Cardiac ventricle fibroblast (primary cell): ENCODE measurements at places on chromosomes 3 and 15. TPM values are rescaled to one million over a fixed set of nuclear protein-coding genes. Genes with fewer than 3 reads are reported as not detected.

CELSR3 gene
- 1.5 and 2.2 TPM in 2 replicates for total RNA-seq

STRC gene
- not detected in 2 replicates for total RNA-seq

GP9 gene
- total RNA-seq = not detected in 2 replicates

ANKRD63 gene
- not detected in 2 replicates for total RNA-seq

THOC7 gene
- total RNA-seq = 41.7 and 63.9 TPM in 2 replicates

CELF6 gene
- total RNA-seq = 0.19 and 1.3 TPM in 2 replicates

NCKIPSD gene
- 21.4 and 28.5 TPM in 2 replicates for total RNA-seq

PLD1 gene
- 16.7 and 25.8 TPM in 2 replicates for total RNA-seq

TMCO5A gene
- total RNA-seq = not detected in 2 replicates

SOX14 gene
- not detected in 2 replicates for total RNA-seq

GHSR gene
- total RNA-seq = not detected in 2 replicates

MAP6D1 gene
- 2.6 and 2.7 TPM in 2 replicates for total RNA-seq

SLC51A gene
- total RNA-seq = not detected in 2 replicates

GOLGA8J gene
- not detected in 2 replicates for total RNA-seq

RBPMS2 gene
- 0.24 and 0.50 TPM in 2 replicates for total RNA-seq

MB21D2 gene
- 1.4 and 2.2 TPM in 2 replicates for total RNA-seq

KCNAB1 gene
- total RNA-seq = not detected in 2 replicates

THSD4 gene
- 2.3 and 3.2 TPM in 2 replicates for total RNA-seq

PRICKLE2 gene
- total RNA-seq = 35.1 and 39.5 TPM in 2 replicates

KY gene
- total RNA-seq = 0.10 and 0.25 TPM in 2 replicates

PEAK1 gene
- total RNA-seq = 43.5 and 58.8 TPM in 2 replicates

TUBGCP4 gene
- total RNA-seq = 10.0 and 11.8 TPM in 2 replicates

MORC1 gene
- total RNA-seq = not detected in 2 replicates

ACTRT3 gene
- total RNA-seq = 4.5 and 6.4 TPM in 2 replicates

PAK6 gene
- total RNA-seq = not detected in 2 replicates

PLSCR5 gene
- total RNA-seq = not detected in 2 replicates

SST gene
- total RNA-seq = not detected in 2 replicates

KCNMB3 gene
- total RNA-seq = 0.37 and 1.1 TPM in 2 replicates

HDAC11 gene
- 8.9 and 14.6 TPM in 2 replicates for total RNA-seq

RAB6B gene
- 0.29 and 1.7 TPM in 2 replicates for total RNA-seq

HTR3E gene
- total RNA-seq = not detected in 2 replicates

DPPA4 gene
- total RNA-seq = not detected in 2 replicates

APOD gene
- 67.7 and 93.3 TPM in 2 replicates for total RNA-seq

PCCB gene
- total RNA-seq = 19.7 and 21.9 TPM in 2 replicates

GPX1 gene
- total RNA-seq = 286 and 311 TPM in 2 replicates

CYP8B1 gene
- total RNA-seq = not detected in 2 replicates

RTP4 gene
- 1.6 and 3.0 TPM in 2 replicates for total RNA-seq

RASL12 gene
- 6.7 and 8.1 TPM in 2 replicates for total RNA-seq

CNTN4 gene
- not detected in 2 replicates for total RNA-seq

LRTM1 gene
- not detected in 2 replicates for total RNA-seq

HES1 gene
- 5.3 and 7.1 TPM in 2 replicates for total RNA-seq

BCL2A1 gene
- total RNA-seq = not detected in 2 replicates

RYR3 gene
- 0.06 and 0.10 TPM in 2 replicates for total RNA-seq
